ENCODE measurements at places on chromosomes 7 and 10.

DNA sequence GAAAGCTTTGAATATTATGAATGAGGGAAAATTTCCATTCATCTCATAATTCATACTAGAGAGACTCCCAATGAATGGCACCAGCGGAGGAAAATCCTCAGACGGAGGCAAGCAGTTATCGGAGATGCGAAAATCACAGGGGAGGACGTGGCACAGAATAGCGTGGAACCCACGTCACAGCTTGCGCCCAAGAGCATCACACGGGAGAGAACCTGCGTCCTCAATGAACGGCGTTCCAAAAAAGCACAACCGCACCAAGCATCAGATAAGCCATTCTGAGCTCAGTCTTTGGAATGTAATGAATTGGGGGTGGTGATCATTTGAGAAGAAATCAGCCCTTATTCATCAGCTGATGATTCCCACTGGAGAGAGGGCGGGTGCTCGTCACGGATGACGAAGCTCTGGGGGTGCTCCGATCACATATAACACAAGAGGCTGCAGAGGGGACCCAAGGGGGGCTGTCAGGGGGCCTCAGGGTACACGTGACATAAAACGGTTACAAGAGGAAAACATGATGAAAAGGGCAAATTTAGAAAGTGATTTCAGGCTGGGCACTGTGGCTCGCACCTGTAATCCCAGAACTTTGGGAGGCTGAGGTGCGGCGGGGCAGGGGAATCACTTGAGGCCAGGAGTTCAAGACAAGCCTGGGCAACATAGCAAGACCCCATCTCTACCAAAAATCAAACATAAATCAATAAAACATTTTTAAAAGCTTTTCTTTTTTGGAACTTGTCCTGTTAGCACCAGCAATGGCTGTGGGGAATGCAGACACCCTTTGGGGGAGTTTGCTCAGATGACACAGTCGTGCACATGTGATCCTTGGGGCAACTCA lies 33.8 kb upstream of the FIS1 start:
- DNase-seq: no peak

DNA sequence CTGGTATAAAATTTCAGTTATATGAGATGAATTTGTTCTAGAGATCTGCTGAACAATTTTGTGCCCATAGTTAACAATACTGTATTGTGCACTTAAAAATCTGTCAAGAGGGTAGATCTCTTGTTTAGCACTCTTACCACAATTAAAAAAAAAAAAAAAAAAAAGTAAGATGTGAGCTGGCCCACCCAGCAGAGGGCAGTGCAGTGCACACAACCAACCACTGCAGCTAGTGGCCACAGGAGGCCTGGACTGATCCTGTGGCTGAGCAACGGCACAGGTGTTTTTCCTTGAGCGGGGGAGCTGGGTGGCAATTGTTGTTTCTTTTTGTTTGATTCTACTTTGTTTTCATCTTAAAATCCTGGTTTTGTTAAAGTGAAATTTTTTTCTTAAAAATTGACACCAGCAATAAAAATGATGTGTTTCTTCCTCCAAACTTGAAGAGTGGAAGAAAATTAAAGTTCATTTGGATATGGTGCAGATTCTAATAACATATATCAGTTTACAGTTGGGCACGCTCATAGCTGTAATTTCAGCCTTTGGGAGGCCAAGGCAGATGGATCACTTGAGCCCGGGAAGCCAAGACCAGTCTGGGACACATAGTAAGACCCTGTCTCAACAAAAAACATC lies 171.1 kb upstream of the TBX20 start:
- peak; percentile 36 for DNase-seq

- DNase-seq: no peak
Observed at GRCh38 chr10:49610114-49610457, at the start of gene SLC18A3. SLC18A3 (plus strand) TSS chr10:49610310; CDS start chr10:49610741, 431 bp downstream.

- DNase-seq: peak; percentile 4
Observed at GRCh38 chr7:24325708-24326107, 41.7 kb downstream of the NPY start.

Measured in GM18507 (cell line).